ENCODE measurements at places on chromosomes 16 and 17.

- no peak for DNase-seq
Observed at GRCh38 chr16:89727406-89728120, 6.2 kb downstream of the ZNF276 start.

- DNase-seq, result no peak
Observed at GRCh38 chr16:56289416-56289815, 98.1 kb downstream of the GNAO1 start.

DNA sequence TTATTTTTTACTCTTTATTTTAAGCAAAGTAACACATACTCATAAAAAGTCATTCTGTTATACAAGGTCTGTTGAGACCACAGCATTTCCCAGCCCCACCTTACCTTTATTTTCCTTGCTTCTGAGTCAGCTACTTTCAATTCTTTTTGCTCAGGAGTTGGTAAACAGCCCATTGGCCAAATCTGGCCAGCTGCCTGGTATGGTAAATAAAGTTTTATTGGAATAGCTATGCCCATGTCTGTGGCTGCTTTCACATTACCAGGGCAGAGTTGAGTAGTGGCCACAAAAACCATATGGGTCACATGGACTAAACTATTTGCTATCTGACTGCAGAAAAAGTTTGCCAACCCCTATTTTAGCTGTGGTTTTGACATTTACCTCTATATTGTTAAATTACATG lies 3.4 kb upstream of the NSRP1 start:
- no peak for DNase-seq

DNA sequence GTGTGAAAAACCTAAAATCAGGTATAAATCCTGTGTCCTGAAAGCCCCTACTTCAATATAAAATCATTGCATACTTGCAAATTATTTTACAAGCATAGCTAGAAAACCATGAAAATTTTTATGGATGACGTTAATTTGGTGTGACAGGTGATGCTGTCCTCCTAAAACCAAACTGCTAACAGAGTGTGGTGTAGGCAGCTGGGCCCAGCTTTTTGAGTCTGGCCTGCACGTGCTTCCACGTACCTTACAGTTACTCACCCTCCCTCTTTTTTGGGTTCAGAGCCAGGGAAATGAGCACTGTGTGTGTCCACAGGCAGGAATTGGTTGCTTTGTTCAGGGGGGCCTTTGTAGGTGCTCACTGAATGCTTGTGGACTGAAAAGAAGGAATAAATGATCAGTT lies 36.4 kb downstream of the CLEC16A start:
- DNase-seq, result no peak

DNA sequence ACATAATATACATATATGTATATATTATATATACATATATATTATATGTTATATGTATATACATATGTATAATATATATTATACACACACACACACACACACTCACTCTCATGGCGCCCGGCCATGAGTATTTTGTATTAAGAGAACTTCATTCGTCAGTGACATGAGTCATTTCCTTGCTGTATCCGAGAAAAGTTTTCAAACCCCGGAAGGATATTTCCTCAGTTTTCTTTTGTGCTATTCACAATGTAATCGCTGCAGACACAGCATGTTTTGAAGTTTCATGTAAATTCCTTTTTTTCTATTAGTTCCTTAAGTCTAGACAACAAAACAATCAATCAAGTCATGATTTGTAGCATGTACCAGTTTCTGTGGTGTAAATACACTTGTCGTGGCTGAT lies 33.3 kb downstream of the OR1D5 start:
- no peak for DNase-seq

- DNase-seq, result no peak
Observed at GRCh38 chr16:8108991-8109509, 481.3 kb downstream of the TMEM114 start.

DNA sequence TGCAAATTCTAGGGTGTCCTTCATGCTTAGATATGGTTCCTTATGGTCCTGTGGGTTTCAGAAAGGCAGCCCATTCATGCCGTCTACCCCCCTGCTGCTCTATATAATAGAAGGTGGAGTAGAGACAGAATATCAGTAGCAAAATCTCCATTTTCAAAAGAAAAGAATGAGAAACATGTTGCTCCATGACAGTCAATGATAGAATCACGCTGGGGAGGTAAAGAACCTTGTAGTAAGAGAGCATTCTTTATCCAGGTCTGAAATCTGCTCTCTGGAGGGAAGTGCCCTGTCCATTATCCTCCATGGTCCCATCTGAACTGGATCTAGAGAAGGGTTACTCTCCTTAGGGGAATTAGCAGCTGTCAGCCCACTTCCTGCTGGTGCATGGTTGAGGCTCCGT lies 272.8 kb downstream of the WWOX start:
- no peak for DNase-seq

DNA sequence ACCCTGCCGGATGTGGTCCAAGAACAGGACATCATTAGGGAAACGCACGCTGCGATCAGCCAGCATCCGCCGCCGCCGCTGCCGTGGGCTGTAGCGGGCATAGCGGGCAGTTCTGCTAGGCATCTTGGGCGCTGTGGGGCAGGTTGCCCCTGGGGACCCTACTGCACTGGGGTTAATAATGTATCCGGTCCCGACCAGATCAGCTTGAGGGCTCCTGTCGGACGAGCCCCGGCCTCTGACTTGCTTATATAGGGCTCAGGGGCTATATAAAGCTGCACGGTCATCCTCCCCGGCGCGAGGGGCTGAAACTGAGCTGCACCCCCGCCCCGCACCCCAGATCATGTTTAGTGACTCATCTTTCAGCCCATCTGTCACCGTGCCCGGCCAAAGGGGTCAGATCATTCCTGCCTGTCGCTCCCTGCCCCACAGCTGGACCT lies at the start of gene PPP1R27:
Gene PPP1R27 (minus strand): TSS at position 220 of the 437 bp plus-strand sequence. CDS start 97 bp downstream, at position 123.
- DNase-seq, result no peak

DNA sequence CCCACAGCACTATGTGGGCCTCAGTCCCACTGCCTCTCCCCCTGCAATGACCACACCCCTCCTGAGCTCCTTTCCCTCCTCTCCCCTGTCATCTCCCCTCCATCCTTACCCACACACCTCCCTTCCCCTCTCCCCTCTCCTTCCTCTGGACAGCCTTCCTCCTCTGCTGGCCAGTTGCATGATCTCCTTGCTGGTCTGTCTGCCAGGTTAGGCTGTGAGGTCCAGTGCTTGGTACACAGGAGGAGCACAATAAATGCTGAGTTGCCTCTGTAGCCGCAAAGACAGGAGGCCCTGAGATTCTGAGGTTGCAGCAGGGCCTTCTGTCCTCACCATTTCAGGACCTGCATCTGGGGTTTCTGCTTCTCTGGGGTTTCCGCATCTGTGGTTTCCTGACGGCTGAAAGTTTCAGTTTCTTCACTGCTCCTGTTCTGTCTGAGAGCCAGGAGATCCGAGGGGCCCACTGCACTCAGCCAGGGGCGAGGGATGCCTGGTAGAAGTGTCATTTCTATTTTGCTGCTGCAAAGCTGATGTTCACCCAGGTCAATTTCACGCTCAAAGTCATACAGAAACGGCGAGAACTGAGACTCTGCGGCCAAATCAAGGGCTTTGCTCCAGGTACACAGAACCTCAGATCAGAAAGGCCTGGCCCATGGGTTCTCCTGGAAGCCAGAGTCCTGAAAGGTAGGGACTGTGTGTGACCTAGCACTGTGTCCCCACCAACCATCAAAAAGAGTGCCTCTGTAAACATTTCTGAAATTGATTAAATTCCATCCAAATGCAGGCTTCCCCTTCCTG lies 4.6 kb upstream of the SLC12A3 start:
- no peak for DNase-seq

GRCh38 chr16:56355221-56355620 lies 70.1 kb downstream of the AMFR start:
- no peak for DNase-seq

DNA sequence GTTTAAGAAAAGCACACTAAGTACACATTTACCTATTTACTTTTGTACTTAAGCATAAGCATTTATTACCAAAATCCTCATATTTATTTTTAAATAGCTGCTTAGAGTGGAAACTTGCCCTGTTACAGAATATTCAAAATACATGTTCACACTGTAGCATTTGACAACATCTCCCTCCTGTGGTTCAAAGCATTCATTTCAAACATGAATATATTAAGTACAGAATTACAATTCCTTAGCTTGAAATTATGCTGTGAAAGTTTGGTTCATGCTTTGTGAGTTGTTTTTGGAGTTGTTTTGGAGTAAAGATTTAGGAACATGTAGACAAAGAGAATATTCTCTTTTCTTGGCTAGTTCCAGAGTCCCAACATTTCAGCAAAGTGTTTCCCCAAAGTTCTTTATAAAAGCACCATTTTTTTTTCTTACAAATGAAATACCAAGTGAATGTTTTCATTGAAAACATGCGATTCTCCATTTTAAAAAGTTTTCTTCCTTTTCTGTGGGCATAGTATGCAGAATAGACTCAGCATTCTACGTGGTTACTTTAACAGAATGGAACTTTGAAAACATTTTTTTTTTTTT lies 33.2 kb downstream of the TUBD1 start:
- no peak for DNase-seq

DNA sequence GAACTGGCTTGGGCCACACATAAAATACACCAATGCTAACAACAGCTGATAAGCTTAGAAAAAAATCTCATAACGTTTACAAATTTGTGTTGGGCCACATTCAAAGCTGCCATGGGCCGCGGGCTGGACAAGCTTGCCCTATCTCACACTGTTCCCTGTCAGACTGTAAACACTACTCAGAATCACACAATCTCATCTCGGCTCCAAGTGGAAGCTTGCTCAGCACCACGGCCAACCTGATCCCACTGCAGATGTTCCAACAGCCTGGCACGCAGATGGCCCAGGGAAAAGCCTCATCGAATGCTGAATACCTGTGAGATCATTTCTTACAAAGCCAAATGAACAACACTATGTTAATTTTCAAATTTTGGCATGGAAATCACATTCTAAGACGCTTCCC lies 125.8 kb downstream of the ANKRD11 start:
- DNase-seq, result no peak

DNA sequence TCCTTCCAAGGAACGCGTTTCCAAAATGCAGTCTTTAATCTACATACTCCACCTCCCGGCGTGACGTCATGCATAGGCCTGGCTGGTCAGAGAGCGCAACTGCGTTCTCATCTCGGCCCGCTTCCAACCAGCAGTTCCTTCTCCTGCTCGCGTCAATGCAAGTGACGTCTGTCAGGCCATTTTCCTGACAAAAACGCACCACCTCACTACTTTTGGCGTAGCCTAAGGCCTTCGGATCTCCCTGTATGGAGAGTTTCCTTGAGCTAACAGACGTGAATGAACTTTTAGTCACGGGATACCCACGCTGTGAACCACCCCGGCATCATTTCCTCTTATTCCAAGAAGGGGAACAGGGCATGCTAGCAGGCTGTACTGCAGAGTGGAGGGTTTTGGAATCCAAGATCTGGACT lies 25.0 kb downstream of the TEX14 start:
- DNase-seq, result no peak

DNA sequence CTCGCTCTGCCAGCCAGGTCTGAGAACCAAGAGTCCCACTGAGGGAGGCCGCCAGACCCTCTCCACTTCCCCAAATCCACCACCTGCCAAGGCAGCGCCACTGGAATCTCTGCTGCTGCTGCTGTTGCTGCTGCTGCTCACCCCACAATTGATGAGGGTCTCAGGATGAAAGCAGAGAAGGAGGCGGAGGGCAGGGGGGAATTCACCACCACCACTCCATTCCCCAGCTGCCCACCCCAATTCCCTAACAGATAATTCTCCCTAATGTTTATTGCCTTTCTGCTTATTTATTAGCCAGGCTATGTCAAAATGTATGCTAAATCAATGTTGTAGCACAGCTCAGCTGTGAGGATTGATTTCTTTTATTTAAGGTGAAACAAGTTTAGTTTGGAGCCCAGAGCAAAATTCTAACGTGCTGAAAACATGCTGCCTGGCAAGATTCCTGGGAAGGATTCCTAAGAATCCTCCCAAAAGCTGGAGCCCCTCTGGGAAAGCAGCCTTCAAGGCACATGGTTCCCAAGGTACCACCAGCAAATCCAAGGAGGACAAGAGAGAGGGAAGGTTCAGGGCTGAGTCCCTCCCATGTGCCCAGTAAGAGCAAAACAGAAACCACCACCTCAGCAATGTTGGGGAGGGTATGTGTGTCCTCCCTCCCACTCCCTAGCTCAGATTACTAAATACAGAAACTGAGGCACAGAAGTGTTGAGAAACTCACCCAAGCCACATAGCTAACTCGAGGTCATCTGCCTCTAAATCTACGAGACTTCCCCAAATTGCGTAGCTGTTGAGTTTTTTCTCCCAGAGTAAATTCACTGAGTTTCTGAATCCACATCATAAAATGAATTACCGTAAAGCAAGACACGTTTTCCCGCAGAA lies 12.2 kb upstream of the CDH5 start:
- no peak for DNase-seq

DNA sequence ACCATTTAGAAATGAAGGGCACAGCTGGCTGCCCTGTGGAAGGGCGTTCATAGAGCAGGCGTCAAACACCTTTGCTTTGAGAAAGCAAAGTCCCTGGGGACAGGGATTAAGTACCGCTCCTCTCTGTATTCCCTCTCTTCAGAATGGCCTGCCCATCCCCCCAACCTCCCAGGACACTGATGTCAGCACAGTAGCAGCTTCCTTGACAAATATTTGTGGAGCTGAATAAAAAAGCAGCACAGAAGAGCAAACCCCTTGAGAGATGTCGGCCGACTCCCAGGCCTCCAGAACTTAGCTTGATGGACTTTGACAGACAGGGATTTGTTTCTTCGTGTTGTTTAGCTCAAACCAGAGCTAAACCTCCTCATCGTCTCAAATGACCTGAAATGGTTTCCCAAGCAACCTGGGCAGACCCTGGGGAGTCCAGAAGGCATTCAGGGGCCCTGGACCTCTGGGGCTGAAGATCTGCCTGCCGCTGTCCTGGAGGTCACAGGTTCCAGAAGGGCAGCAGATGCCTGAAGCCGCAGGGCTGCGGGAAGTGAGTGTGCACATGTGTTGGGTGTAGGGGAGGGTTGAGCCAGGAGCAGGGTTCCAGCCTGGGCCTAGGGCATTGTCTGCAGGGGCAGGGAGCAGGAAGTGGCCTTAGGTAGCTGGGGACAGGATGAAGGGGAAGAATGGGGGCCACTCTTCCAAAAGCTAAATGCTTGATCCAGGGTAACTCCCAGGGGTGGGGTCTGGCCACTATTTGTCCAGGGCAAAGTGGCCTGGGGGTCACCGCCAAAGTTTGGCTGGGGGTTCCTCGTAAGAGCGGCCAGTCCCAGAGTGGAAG lies 42.3 kb upstream of the NKD1 start:
- no peak for DNase-seq

GRCh38 chr17:32111141-32111771 lies 31.0 kb upstream of the RHOT1 start:
- peak; percentile 51 for DNase-seq

GRCh38 chr16:68719993-68720489 lies 17.1 kb upstream of the CDH1 start:
- DNase-seq, result no peak
